ENCODE measurements at places on chromosomes 11 and 22.

GRCh38 chr11:61173456-61173855, 12.2 kb upstream of the VPS37C start:
- DNase-seq = no peak

- DNase-seq = no peak
These were observed 31.7 kb downstream of the MUC2 start for GRCh38 chr11:1106387-1106786.

DNA sequence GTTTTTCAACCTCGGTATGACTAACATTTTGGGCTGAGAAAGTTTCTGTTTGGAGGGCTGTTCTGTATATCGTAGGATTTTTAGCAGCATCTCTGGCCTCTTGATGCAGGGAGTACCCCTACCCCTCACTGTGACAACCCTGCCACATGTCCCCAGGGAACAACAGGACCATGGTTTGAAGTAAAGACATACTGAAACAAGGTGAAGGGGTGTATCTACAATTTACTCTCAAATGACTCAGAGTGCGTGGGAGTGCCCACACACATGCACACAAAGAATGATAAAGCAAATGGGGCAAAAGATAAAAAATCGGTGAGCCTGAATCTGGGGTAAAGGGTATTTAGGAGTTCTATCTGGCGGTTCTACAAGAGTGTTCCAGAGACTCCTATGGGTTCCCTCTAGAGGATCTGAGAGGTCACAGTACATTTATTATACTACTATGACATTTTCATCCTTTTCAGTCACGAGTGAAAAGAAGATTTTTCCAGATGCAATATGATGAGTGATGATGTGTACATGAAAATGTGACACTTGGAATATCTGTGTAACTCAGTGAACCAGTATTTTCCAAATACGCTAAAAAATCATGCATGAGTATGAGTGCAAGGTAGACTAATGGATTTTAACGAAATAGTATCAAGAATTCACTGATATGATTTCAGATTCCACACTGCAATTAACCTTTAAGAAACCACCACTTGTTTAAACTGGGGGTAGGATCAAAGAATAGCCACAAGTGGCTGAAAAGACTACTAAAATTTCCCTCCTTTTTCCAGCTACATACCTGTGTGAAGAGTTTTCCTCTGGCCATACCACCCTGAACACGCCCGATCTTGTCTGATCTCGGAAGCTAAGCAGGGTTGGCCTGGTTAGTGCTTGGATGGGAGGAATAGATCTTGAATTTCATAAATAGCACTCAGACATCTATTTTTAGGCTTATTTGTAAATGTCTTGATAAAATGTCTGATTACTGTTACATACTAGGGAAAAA, 56.3 kb upstream of the YPEL1 start:
- no peak for DNase-seq

GRCh38 chr11:106989078-106989455, 29.2 kb downstream of the GUCY1A2 start:
- DNase-seq = no peak

GRCh38 chr11:92782806-92783205, 186.6 kb upstream of the MTNR1B start:
- no peak for DNase-seq

GRCh38 chr22:19815823-19816290, 38.8 kb downstream of the GNB1L start:
- DNase-seq = no peak

- no peak for DNase-seq
These were observed 2.0 kb downstream of the KCNJ11 start for GRCh38 chr11:17386331-17387084.

DNA sequence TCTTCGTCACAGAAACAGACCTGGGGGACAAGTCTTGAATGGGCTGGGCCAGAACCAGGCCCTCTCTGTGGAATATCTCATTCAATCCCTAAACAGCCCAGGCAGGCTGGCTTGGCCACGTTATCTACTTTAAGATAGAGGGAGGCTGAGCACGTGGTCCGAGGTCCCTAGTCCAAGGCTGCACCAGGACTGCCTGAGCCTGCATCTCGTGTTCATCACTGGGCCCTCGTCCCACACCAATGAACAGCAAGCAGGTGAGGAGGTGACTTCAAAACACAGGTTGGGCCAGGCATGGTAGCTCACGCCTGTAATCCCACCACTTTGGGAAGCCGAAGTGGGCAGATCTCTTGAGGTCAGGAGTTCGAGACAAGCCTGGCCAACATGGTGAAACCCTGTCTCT, 20.3 kb upstream of the FGF3 start:
- DNase-seq = no peak

GRCh38 chr11:68115285-68115684, 5.9 kb downstream of the CHKA start:
- DNase-seq = no peak

GRCh38 chr22:38266120-38266519, 6.7 kb downstream of the TMEM184B start:
- DNase-seq = no peak

DNA sequence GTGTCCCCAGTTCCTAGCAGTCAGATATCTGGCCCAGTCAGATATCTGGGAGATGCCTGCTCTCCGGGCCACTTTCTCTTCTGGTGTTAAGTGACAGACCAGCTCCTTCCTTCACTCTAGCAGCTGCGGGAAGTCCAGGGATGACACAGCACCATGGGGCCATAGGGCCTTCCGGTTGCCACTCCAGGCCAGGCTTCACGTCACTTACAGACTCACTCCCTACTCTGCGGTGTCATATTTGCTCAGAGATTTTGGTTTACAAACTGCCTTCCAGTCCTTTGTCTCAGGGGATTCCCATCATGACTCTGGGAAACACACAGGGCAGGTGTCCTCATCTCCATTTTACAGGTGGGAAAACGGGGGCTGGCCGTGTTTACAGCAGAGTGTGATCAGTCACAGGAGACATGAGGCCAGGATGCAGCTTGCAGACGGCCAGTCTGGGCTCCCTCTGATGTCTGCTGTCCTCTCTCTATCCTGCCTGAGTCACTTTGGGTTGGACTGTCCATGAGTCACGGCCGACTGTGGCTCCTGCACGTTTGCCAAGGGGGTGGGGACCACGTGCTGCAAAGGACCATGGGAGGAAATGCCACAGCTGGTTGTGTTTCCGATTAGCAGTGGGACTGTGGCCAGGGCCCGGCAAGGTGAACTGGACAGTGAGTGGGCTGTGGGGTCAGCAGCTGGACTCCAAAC, 8.2 kb upstream of the TBC1D22A start:
- peak; percentile 84 for DNase-seq

DNA sequence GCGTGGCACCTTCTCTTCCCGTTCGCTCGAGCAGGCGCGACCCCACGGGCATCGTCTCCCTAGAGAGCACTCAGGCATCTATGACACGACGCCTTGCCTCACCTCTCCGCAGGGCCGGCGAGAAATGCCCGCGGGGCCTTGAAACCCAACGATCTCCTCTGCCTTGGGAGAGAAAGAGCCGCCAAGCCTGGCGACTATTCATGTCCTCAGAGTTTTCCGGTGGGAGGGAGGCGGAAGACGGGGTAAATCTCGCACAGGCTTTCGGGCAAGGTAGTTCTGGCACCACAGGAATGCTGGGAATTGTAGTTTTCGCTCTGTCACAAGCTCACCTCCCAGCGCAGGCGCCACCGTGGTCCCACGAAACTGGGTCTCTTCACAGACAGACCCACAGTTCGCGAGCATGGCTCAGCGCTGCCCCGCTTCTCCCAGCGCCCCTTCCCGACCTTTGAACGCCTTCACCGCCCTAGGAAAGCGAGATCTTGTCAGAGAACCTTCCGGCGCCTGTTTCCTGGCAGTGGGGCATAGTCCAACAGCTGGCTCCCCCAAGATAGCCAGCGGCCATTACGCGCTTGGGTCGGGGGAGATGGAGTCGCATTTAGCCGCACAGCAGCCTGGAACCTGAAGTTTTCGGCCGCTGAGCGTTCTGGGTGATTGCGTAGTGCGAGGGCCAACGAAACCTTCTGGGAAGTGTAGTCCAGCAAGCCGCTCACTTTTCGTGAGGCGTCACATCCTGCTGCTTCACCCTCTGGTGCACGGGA, at the start of gene CCDC90B:
Gene CCDC90B (minus strand): TSS at position 597 of the 758 bp plus-strand sequence. CDS start 395 bp downstream, at position 202.
- peak; percentile 96 for DNase-seq

- peak; percentile 94 for DNase-seq
These were observed 26.3 kb upstream of the GNB1L start for GRCh38 chr22:19880786-19881569.

- no peak for DNase-seq
These were observed 23.2 kb downstream of the RTN4R start for GRCh38 chr22:20244691-20245576.

GRCh38 chr11:13760115-13760514, 91.6 kb downstream of the FAR1 start:
- DNase-seq = no peak

DNA sequence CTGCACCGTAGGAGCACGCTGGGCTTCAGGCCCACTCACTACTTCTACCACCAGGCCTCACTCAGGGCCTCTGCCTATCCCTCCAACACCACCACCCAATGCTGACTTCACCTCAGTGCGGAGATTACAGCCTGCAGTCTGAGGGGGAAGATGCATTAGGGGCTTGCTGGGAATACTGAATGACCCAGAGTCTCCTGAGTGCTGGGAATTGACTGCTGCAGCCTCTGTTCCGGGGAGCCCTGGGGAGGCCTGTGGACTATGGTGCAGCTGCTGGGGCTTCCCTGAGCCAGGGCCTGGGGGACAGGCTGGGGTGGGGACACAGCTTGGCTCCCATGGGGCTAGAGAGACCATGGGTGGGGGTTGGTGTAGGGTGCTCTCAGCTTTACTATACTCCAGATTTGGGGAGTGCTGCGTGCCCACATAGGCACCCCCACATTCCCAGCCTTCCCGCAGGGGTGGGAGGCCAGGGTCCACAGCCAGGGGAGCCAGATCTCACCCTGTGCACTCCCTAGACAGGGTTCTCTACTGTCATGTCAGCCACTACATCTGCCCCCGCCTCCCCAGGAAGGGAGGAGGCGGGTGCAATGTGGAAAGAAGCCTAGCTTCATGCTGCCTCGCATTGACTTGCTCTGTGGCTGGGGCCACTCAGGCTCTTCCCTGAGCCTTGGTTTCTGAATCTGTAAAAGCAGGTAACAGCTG, 44.4 kb downstream of the GDPD5 start:
- no peak for DNase-seq

DNA sequence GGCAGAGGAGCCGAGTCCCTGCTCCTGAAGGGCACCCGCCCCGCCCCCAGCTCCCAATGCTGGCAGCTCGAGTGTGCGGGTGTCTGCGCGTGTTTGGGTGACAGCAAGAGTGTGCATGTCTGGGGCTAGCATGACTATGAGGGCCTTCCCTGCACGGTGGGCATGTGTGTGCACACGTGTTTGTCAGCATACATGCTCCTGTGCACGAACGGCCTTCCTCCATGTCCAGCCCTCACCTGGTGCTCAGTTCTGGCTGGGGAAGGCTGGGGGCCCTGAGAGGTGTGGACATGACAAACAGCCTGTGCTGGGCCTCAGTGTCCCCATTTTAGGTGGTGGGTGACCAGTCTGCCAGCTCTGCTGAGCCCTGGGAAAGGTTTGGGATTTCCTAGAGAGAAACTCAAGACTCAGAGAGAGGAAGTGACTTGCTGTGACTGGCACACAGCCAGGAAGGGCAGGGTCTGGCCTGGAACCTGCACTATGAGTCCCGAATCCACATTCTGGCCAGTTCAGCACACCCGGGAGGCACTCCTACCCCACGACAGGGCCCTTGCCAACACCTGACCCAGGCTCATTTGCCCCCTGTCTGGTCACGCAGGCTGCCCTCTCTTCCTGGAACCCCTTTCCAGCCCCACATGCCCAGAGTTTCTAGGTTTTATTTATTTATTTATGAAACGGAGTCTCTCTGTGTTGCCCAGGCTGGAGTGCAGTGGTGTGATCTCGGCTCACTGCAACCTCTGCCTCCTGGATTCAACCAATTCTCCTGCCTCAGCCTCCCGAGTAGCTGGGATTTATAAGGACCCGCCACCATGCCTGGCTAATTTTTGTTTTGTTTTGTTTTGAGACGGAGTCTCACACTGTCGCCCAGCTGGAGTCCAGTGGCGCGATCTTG, 3.3 kb upstream of the SHISA8 start:
- no peak for DNase-seq

All from fibroblast of skin of left biceps (primary cell).